ENCODE measurements at places on chromosomes 7 and 10.

DNA sequence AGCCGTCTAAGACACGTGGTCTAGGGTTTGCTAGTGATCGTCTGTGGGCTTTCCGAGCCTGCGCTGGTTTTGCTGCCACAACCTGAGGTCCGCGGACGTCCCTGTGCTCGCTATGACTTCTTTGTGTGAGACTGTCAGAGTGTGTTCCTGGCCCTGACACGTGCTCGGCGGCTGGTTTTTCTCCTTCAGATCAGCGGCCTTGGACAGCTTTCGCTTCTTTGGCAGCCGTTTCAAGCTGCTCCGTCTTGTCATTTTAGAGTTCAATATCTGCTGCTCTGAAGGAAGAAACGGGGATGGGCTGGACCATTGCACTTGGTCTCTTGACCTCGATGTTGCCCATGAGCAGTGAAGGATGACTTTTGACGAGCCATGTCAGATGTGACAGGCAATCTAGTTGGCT lies 147.3 kb downstream of the MGMT start:
- no peak for DNase-seq

DNA sequence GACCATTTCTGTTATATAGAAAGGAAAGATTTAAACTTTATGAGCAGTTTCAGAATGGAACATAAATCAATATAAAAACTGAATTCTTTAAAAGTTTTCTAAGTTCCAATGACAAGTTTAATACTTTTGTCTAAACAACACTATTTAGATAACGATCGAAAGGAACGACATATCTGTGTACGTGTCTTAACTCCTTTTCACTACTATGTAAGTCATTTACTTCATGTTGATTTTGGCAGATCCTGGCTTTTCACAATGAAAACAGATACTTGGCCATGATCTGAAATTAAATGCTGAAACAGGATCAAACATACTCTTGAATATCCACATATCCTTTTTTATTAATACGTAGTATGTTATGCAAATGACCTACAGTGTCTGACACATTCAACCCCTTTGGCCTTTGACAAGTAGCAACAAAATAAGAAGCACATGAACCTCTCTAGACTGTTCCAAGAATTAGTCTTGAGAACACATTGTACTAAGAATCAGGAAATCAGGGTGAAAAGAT lies 41.9 kb downstream of the RNLS start:
- DNase-seq = no peak

GRCh38 chr7:47227762-47228177 lies 354.1 kb downstream of the TNS3 start:
- peak; percentile 32 for DNase-seq

DNA sequence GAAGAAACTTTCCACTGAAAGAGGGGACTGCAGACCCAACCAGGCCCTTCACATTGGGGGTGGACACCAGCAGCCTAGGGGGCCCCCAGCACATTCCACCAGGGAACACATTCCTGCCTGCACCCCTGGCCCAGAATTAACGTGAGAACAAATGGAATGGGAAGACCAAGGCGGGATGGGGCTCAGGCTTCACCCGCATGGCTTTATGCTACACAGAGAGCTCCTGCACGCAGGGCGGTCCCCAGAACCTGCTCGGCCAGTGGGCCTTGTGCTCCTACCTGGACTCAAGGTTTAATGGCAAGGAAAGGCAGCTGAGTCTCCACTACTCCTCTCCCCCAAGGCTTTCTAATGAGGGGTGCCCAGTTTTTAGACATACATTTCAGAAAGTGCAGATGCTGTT lies 146.3 kb upstream of the GPR26 start:
- no peak for DNase-seq

DNA sequence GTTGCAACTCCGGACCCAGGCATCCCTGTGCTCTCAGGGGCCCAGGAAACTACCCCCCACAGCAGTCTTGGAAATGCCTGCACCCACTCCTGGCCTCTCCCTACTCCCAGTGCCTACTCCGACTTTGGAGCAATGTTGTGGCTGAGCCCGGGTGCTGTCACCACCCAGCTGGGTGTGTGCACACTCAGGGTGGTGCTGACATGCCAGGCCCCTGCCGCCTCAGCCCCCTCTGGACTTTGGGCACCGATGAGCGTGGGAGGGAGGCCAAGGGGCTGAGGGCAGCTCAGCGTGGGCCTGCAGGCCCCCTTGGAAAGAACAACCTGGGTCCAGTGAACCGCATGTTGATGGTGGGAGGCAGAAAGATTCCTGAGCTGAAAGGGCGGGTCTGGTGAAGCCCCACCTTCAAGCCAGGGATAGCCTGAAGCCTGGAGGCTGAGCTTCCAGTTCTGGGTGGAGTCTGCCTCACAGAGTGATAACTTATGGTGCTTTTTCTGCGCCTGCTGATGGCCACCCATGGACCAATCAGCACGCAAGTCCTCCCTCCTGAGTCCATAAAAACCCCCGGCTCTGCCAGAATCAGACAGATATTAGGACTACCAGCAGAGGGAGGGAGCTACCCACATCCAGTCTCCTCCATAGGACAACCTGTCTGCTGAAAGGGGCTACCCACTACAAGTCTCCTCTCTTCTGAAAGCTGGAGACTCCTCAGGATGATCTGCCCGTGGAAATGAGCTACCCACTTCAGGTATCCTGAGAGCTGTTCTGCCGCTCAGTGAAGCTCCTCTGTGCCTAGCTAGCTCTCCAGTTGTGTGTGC lies 380.4 kb upstream of the SORCS1 start:
- no peak for DNase-seq

- no peak for DNase-seq
These were observed 449.0 kb downstream of the GRID1 start for GRCh38 chr10:85917601-85918000.

DNA sequence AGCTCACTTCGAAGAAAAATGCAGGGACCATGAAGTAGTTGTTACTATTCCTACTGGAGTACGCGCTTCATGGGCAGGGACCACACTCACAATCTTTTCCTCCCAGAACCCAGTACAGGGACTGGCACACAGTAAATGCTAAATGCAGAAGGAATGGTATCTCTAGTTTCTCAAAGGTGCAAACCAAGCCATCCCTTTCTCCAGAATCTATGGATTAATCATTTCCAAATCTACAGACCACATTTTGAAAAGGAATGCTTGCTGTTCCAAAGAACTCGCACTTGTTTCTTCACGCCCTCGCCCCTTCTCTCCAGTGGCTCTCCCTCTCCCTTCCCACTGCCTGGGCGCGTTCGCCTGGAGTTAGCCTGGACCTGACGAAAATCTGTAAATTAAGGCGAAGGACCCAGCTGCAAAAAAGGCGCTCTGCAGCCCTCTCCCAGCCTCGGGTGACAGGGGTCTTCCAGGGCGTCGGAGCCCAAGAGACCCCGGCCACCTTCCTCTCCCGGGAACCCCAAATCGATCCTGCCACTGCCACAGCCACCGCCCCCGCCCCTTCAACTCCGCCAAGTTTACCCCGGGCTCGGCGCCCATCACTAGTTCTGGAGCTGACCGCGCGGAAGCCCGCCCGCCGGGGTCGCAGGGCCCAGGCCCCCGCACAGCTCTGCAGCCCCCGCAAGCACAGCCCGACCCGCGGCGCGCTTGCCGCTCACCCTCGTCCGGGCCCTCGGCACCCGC lies 527 bp downstream of the PDIA4 start:
- peak; percentile 21 for DNase-seq

GRCh38 chr7:95794917-95795515 lies 22.7 kb downstream of the DYNC1I1 start:
- peak; percentile 43 for DNase-seq

DNA sequence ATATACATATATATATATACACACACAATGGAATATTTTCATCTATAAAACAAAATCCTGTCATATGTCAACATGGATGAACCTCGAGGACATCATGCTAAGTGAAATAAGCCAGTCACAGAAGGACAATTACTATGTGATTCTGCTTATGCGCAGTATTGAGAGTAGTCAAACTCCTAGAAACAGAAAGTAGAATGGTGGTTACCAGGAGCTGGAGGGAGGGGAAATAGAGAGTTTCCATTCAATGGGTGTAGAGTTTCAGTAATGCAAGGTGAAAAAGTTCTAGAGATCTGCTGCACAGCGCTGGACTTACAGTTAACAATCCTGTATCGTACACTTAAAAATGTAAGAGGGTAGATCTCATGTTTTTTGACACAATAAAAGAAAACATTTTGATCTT lies 181.9 kb downstream of the CDCA7L start:
- DNase-seq = no peak

DNA sequence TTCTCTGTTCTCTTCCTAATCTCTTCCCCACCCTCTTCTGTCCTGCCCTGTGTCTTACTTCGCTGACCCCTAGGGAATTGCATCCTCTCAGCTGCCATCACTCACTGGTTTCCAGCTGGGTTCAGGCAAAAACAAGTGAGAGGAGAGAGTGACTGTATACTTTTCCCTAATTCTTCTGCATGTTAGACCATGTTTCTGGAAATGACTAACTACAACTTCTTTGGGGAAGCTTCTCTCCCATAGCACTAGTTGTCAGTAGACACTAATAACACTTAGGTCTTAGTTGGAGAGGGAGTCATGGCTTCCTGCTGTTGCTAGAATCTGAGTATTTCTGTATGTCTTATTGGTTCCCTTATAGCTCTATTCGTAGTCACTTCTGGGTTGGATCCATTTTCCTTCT lies 299.0 kb upstream of the FZD1 start:
- no peak for DNase-seq

DNA sequence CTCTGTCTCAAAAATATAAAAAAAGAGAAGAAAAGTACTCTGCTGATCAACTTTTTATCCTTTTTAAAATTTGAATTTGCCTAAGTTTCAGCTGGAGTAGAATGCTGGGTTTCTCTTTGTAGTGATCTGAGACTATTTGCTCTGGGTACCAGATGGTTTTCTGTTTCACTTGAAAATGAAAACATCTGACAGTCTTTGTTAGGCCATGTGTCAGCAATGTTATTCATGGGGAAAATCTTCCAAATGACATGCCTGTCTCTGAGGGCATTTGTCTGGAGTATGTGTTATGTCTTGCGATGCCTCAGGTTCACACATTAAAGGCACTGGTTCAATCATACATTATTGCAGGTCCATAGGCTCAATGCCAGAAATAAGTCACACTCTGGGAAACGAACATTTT lies 175.3 kb upstream of the TMEM229A start:
- no peak for DNase-seq

DNA sequence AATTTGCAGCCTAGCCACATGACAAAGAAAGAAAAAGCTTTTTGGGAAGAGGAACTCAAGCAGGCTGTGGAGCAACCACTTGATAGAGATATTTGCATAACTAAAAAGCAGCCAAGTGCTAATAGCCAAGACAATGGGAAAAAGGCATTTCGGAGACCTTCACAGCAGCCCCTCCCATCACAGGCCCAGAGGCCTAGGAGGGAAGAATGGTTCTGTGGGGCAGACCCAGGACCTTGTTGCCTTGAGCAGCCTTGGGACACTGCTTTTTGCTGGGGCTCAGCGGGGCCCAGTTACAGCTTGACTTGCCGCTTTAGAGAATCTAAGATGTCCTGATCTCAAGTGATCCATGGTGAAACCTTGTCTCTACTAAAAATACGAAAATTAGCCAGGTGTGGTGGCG lies 38.5 kb downstream of the FAM149B1 start:
- no peak for DNase-seq

GRCh38 chr7:108181073-108181985 lies 51.2 kb upstream of the LAMB4 start:
- peak; percentile 73 for DNase-seq

- peak; percentile 58 for DNase-seq
These were observed 147.5 kb downstream of the DOCK4 start for GRCh38 chr7:112058686-112059085.

DNA sequence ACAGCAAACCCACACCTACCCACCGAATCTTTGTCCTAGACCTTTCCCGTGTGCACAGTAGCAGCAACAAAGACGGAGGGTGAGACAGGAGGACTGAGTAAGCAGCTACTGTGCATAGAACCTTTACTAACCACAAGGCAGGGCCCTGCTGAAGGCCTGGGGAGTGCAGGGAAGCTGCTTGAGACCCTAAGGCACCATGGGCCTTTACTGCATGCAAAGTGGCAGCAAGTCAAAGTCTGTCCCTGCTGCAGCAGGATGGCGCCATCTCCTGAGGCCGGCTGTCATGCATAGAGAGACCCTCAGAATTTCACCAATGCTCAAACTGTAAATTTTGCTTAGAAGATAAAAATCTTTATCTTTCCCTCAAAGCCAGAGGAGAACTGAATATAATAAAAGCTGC lies 610.5 kb downstream of the ACTR3B start:
- DNase-seq = no peak

DNA sequence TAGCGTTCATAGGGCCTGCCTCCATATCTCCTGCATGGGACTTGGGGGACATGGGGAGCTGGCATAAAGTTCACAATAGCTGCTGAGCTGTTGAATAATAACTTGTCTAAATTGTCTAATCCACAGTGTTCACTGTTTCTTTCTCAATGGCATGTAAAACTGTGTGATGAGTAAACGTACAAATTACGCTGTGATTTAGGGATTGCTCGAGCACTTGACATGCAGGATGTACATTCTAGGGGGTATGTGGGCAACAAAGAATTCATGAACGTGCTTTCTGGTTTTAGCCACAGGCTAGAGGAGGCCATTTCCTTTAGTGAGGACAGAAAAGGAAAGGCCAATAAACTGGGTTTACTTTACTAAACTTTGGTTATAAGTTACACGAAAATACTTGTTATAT lies 534.2 kb upstream of the ZWINT start:
- DNase-seq = no peak

DNA sequence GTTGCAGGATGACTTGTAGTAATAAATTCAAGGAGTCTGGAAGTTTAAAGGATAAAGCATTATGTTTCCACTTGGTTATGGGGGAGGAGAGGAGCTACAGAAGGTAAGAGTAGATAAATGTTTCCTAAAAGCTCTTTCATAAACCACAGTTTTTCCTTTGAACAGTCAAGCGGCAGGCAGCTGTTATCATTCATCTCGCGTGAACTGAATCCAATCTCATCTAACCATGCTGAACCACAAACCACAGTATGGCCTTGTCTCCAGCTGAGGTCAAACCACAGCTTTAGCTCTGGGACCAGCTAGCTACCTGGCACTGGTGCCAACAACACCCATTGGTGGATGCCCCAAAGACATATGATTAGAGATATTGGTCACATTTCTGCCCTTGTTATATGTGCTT lies 63.3 kb downstream of the NOC3L start:
- DNase-seq = no peak

DNA sequence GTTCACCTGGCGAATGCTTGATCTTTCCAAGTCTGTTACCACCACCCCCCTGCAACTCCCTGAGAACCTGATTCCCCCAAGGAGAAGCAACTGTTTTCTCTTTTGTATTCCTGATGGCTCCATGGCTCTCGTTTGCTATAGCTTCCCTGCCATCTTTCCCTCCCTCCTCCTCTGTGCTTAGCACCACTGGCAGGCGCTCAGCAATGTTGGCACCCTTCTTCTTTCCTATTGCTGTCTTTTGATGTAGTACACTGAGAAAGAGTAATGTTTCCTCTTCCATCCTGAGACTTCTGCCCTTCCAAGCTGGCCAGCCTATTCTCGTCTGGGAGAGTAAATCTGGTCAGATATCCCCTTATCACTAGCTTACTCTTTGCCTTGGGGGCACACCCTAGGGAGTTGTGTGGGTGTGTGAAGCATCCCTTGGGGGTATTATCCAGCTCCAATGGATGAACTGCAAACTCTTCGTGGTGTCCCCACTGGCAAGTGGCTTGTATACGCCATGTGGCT lies 74.0 kb downstream of the BMPER start:
- DNase-seq = no peak
